ENCODE measurements at places on chromosomes 16 and 17. TPM values are rescaled to one million over a fixed set of nuclear protein-coding genes. Genes with fewer than 3 reads are reported as not detected.

OSGIN1 gene
- total RNA-seq, result 39.7 TPM

GFAP gene
- 0.44 TPM for total RNA-seq

SCARF1 gene
- 0.16 TPM for total RNA-seq

PPP1R27 gene
- 0.22 TPM for total RNA-seq

SPNS3 gene
- total RNA-seq, result not detected

DGKE gene
- total RNA-seq, result 3.8 TPM

PFAS gene
- 54.6 TPM for total RNA-seq

TBC1D28 gene
- not detected for total RNA-seq

PRR35 gene
- 0.05 TPM for total RNA-seq

CHST5 gene
- 0.10 TPM for total RNA-seq

MRPL12 gene
- total RNA-seq, result 324 TPM
